CD8-positive, alpha-beta T cell (primary cell): ENCODE measurements at places on chromosomes 3 and 15.

- DNase-seq = no peak
Observed at GRCh38 chr15:70801109-70801508, 37.8 kb upstream of the UACA start.

DNA sequence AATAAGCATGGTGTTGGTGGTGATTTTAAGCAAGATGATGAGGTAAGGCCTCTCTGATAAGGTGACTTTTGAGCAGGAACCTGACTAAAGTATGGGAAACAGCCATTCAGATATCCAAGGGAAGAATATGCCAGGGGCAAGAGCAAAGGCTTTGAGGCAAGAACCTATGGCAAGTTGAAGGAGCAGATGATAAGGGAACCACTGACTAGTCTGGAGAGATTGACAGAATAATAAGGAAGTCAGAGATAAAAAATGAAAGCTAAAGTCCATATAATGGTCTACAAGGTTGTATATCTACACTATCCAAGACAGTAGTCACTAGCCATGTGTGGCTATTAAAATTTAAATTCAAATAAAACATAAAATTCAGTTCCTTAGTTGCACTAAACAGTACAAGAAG lies 2.5 kb upstream of the C3orf38 start:
- no peak for DNase-seq

GRCh38 chr15:52737720-52738119 lies 52.4 kb downstream of the ONECUT1 start:
- DNase-seq = no peak

- DNase-seq = no peak
Observed at GRCh38 chr3:134432236-134432635, 53.5 kb downstream of the ANAPC13 start.

DNA sequence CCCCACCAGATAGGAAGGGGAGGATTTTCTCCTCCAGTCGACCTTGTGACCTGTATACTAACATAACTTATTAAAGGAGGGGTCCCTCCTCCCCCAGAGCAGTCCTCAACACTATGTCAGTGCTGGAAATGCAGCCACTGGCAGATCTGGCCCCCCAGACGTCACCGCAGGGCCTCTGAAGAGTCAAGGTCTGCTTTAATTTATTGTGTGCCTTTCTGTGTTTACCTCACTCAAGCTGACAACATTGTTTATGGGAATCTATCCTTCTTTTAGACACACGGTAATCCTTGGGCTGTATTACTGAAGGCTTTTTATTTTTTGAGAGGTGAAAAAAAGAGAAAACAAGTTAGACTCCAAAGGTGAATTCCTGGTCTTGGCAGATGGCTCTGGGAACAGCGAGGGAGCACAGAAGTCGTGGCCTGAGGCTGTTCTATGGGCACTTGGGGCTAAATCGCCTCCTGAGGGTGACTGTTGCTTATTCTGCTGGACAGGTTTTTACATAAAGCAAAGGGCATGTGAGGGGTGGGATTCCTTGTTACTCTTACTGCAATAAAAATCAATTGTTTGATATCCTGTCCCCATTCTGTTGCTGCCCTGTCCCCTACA lies 13.5 kb upstream of the NR2C2 start:
- DNase-seq = no peak

DNA sequence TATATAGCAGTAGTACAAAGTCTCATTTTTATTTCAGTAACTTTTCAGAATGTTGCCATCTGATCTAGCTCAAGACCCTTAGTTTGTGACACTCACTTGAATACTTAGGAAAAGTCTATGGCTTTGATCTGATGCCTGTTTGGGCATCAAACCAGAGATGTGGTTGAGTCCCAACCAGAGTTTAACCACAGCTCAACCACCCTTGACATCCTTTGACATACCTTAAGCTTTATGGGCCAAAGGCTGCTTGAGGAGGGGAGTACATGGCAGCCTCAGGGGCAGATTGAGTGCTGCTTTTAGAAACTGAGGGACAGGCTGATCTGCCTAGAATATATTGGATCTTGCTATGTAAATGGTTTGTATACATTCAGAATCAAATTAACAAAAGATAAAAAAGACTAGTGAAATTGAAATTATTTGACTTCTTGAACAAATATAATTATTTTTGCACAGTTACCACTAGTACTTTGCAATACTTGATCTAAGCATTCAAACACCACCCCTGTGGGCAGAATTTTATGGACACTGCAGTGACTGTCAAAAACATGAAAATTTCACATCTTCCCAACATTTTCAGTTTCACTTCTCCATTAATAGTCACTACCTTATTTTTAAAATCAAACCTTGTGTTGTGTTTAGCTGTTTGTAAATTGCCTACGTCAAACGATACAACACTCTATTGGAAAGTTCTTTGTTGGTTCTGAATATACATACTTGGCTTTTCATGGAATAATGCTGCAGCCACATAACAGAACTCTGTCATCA lies 199.8 kb downstream of the UBE2E2 start:
- no peak for DNase-seq

DNA sequence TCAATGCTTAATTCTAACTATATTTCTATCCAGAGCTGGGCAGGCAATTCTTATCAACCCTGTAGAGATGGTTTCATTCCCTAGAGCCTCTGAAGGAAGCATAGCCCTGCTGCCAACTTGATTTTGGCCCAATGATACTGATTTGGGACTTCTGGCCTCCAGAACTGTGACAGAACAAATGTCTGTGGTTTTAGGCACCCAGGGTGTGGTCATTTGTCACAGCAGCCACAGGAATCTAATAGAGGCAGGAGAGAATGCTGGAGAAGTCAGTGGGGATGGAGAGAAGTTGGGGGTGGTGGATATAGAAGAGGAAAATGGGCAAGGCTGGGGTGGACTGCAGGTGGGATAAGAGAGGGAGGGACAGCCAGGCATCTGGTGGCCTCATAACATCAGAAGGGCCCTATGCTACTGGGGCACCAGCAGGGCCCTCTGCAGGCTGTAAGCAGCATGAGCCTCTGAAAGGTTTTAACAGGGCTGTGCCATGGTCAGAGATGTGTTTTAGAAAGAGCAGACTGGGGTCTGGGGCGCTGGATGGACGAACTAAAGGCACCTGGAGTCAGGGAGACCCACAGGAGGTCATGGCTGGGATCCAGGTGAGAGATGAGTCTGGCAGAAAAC lies 19.8 kb downstream of the MRPS11 start:
- no peak for DNase-seq

- DNase-seq = no peak
Observed at GRCh38 chr15:76840830-76841460, 64.2 kb downstream of the SCAPER start.

- DNase-seq = no peak
Observed at GRCh38 chr3:26731843-26732242, 109.3 kb downstream of the LRRC3B start.

- no peak for DNase-seq
Observed at GRCh38 chr15:40100947-40101905, 7.5 kb downstream of the BMF start.

- no peak for DNase-seq
Observed at GRCh38 chr3:17154941-17155340, 270.2 kb downstream of the PLCL2 start.

DNA sequence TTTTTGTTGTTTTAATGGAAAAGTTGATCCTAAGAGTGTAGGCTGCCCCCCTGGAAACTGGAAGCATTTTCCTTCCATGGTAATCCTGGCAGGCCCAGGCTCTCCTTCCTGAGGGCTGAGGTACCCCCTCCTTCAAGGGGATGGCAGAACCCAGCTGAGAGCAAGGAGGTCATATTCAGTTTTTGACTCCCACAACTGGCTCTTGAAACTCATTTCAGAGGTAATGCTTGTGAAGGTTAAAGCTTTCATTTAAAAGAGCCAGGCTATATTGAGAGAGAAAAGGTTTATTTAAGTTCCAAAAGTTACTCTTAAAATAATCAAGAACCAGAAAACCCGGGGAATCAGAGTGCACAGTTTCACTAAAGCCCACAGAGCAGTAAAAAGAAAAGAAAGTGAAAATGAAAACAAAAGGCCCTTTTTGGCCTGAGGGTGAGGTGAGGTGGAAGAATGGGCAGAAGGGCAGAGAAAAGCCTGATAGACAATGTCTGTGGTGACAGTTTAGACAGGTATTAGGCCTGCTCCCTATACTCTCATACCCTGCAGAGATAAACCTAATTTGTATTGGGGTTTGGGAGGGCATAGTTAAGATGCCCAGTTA lies 47.0 kb upstream of the RBP1 start:
- DNase-seq = no peak

DNA sequence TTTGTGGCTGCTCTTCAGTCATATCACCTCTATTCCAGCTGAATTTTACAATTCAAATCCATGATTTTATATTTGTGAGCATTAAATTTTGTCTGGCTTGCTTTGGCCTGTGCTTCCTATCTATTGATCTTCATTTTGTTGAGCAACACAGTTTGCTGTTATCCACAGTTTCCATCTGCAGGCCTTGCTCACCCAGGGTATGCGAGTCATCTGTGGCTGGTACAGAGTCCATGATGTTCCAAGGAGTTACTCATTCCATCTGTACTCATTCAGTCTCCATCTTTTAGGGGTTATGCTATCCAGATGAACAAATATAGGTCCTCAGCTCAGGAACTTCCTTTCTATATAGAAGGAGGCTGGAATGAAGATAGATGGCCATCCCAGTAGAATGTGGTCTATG lies 70.1 kb upstream of the CCK start:
- DNase-seq = no peak

DNA sequence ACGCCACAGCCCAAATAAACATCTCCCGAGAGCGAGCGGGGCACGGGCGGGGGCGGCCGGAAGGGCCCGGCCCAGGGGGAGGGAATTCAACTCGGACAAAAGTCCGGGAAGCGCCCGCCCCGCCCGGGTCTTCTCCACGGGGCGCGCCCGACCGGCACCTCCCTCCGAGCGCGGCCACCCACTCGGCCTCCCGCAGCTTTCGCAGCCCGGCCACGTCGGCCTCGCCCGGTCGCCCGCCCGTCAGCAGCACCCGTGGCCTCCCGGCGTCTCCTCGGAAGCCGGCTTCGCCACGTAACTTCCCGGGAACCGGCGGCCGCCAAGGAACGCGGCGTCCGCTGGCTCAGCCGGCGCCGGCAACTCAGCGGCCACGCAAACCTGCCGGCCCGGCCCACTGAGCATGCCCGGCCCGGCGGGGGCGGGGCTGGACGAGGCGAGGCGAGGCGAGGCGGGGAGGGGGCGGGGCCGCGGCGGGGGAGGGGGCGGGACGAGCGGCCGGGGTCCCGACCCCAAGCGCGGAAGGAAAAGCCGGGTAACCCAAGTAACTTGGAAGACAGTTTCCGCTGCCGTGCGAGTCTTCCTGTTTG lies at the start of gene TJP1:
Gene TJP1, minus strand, starts transcription at position 369 of the 584 bp plus-strand sequence. CDS start 440 bp downstream, outside the sequence.
- DNase-seq = no peak

DNA sequence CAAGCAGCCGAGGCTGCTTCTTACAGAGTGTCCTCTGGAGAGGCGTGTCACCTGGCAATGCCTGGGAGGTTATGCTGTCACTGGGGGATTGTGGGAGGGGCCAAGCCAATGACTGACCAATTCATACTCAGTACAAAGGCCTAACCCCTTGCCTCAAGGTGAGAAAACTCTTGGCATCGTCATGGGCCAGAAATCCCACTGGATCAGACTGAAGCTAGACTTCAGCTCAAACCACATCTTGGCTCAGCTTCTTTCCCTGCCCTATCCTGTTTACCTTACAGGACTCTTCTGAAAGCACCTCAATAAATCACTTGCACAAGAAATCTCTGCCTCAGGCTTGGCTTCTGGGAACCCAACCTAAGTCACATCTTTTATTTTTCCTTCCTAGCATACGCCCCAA lies 9.5 kb downstream of the ANAPC13 start:
- no peak for DNase-seq

DNA sequence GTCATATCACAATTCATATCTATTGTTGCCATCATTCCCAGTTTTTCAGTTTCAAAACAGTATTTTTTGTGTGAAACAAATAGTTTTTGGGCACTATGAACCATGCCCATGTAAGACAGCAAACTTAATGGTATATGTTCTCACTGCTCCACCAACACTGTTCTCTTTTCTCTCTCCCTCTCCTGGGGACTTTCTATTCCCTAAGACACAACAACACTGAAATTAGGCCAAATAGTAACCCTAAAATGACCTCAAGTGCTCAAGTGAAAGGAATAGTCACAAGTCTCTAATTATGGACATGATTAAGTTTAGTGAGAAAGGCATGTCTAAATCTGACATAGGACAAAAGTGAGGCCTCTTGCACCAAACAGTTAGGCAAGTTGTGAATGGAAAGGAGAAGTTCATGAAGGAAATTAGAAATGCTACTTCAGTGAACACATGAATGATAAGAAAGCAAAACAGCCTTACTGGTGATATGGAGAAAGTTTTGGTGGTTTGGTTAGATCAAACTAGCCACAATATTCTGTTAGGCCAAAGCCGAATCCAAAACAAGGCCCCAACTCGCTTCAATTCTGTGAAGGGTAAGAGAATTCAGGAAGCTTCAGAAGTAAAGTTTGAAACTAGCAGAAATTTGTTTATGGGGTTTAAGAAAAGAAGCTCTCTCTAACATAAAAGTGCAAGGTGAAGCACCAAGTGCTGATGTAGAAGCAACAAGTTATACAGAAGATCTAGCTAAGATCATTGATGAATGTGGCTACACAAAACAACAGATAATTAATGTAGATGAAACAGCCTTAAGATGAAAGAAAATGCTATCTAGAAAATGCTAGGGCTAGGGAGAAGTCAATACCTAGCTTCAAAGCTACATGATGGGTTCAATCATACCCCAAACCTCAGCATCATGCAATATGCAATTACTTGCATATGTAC lies 104.2 kb downstream of the CBLB start:
- DNase-seq = no peak

- DNase-seq = no peak
Observed at GRCh38 chr3:179000659-179001058, 71.0 kb downstream of the ZMAT3 start.

DNA sequence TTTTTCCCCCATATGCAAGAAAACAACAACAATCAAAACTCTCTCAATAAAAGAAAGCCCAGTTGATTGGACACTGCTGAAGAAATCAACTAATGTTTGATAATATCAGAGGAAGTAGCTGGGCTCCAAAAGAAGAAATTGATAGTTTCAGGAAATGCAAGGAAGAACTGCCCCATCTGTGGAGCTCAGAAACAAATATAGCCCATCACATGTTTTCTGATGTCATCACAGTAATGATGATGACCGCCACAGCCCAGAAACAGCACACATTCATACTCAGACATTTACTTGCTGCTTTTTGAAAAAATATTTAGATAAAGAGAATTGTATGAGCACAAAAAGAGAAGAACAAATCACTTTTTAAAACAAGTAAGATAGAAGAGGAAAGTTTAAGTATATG lies 67.6 kb downstream of the GOLIM4 start:
- DNase-seq = no peak

DNA sequence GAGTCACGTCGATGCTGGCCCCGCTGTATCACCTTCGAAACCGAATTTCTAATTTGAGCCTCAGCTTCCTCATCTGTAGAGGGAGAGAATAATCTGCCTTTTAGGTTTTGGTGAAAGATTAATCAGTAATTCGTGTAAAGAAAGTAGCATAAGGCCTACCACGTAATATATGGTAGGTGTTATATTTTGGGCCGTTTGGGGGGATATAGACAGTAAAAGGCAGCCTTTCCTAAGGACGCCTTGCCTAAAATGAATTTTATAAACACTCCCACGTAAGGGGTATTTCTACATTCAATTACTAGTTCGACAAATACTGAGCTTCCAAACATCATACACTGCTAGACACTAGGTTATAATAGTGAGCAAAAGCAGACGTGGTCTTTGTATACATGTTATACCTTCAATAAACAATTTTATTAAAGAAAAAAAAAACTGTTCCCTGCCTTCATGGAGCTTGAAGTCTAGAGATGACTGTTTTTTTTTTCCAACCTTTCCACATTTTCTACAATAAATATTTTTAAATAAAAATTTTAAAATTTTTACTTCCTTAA lies 737 bp downstream of the JAGN1 start:
- no peak for DNase-seq
